ENCODE measurements at places on chromosomes 2 and 18. TPM values are rescaled to one million over a fixed set of nuclear protein-coding genes. Genes with fewer than 3 reads are reported as not detected.

ITGB6 gene
- 0.19 TPM for total RNA-seq

AGAP1 gene
- 14.1 TPM for total RNA-seq

C2orf76 gene
- 5.6 TPM for total RNA-seq

HOXD13 gene
- total RNA-seq, result not detected

DNER gene
- under 0.01 TPM for total RNA-seq

NEDD4L gene
- total RNA-seq, result 6.7 TPM

UCN gene
- 1.1 TPM for total RNA-seq

HOXD8 gene
- total RNA-seq, result 0.85 TPM

NT5C1B gene
- not detected for total RNA-seq

NR4A2 gene
- 0.85 TPM for total RNA-seq

PRKAG3 gene
- total RNA-seq, result under 0.01 TPM

FN1 gene
- 5,379 TPM for total RNA-seq
